MCF 10A (cell line): ENCODE measurements at places on chromosomes 11 and 22.

DNA sequence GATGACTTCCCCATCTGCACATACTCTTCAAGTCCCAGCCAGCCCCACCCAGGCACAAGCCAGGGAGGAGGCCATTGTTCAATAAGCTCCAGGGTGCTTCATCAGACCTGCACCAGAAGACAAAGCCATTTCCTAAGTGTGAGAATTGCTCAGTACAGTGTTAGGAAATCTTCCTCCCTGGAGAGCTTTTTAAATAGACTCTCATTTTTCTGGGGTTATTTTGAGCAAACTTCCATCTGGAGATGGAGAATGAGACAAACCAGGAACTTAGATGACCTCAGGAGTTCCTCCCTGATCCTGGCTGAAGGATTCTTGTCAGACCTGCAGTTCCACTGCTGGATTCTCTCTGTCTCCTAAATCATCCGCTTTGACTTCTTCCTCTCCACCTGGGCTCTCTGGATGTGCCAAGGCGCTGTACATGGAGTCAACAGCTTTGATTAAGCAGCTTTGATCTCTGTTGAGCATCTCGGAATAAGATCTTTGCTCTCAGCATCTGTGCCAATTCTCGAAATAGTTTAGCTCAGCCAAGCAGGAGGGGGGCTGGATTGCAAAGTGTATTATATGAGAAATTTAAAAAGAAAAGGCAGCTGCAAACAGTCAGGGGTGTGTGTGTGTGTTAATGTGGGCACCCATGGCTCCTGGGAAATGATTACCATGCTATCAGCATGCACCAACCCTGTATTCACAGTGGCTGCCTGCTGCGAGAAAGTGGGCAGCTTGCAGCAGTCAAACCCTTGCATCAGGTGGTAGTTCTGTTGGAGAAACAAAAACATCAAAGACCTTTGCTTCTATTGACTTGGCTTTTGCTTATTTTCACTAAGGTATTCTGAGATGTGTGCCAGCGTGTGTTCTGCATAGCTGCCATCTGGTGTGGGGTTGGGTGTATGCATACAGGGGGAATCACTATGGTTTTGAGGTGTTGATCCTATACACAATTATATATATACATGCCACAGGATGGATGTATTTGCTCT, 70.2 kb upstream of the NAV2 start:
- peak; percentile 34 for DNase-seq

DNA sequence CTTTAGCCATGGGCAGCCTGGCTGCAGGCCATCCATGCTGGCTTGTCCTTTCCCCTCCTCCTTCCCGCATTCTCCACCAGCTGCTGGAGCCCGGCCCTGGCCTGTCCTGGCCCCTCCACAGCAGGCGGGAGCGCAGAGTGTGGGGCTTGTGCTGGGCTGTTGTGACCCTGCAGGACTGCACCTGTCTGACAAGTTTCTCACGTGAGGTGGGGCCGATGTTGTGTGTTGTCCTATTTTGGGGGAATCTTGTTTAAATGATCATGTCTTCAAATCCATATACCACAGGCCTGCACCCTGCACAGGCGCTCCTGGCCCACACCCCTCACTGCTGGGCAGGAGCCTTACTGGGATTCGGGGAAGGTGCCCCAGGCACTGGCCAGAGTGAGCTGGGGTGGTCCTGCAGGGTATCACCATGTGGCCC, 30.4 kb downstream of the TBC1D22A start:
- no peak for DNase-seq

DNA sequence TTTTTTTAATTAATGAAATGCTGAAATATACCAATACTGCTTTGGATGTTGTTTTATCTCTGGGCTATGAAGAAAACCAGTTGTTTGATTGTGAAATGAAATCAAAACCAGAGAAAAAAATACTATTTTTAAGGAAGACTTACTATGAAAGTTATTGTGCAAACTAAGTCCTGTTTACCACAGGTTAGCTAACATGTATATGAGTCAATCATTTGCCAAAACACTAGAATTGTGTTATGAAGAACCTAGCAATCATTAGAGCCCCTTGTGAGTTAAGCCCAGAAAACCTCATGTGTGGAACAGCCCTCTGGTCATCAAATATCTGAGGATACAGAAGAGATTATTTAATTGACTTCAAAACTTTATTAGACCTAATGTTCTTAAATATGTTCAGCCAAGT, 83.7 kb downstream of the FAT3 start:
- peak; percentile 47 for DNase-seq

GRCh38 chr11:31809541-31809856, 1.6 kb downstream of the PAX6 start:
- no peak for DNase-seq

DNA sequence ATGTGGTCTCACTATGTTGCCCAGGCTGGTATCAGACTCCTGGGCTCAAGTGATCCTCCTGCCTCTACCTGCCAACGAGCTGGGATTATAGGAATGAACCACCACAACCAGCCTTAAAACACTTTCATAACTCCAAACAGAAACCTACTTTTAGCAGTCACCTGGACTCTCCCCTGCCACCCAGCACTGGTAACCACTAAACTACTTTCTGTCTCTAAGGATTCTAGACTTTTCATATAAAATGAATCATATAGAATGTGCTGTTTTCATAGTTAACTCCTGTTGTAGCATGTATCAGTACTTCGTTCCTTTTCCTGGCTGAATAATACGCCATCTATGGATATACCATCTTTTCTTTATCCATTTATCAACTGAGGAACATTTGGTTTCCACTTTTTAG, 29.4 kb upstream of the PISD start:
- no peak for DNase-seq

DNA sequence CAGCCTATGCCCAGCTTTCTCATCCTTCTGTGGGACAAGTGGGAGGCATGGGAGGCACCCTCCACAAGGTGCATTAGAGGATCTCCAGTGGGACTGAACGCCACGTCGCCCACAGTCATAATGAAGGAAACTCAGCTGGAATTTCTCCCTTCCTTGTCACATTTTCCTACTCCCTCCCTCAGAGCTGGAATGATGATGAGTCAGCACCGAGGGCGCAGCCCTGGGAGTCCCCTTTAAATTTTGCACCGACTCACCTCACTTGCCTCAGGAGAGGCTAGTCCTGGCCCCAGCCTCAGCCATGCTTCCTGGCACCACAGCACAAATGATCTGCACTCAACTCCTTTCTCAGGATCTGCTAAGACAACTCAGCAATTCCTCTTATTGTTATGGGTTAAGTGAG, 34.3 kb downstream of the DBX1 start:
- peak; percentile 69 for DNase-seq

DNA sequence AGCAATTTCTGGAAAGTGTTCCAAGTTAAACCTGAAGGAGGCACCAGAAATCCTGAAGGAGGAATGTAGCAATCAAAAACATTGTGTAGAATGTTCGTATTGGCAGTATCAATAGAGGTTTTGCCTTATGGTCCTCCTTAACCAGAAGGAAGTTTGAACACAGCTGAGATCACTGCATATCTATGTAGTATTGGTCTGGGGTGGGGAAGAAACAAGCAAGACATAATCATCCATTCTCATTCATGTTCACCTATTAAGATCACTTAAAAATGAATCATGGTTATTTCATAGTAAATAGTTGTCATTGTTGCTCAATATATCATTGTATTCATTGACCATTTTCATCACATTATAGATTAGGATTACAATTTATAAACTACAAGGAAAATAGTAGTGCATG, 160.5 kb downstream of the DDX10 start:
- DNase-seq: no peak

- DNase-seq: no peak
Measured at GRCh38 chr11:91305402-91305801, 919.2 kb upstream of the FAT3 start.

DNA sequence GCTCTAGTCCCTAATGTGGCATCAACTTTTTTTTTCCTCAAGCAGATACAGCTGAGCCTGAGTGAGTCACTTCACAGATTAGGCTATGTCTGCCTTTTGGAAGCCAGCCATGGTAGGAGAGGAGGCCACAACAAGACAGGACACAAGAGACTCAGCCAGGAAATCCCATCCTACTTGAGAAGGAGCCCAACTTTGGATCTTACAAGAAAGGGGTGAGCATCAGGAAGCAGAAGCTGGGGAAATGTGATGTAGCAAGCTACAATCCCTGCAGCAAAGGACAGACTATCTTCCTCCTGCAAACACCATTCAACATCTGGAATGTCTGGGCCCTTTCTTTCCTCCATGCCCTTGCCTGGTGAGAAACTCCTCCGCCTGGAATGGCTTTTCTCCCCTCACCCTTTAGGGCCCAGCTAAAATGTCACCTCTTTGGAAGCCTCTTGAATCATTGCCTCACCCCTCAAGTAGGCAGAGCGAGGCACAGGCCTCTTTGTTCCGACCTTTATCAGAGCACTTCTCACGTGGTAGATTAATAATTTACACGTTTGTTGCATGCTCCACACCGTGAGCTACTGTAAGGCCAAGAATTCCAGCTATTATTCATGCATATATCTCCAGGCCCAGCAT, 156.4 kb upstream of the PITPNB start:
- DNase-seq: peak; percentile 53

DNA sequence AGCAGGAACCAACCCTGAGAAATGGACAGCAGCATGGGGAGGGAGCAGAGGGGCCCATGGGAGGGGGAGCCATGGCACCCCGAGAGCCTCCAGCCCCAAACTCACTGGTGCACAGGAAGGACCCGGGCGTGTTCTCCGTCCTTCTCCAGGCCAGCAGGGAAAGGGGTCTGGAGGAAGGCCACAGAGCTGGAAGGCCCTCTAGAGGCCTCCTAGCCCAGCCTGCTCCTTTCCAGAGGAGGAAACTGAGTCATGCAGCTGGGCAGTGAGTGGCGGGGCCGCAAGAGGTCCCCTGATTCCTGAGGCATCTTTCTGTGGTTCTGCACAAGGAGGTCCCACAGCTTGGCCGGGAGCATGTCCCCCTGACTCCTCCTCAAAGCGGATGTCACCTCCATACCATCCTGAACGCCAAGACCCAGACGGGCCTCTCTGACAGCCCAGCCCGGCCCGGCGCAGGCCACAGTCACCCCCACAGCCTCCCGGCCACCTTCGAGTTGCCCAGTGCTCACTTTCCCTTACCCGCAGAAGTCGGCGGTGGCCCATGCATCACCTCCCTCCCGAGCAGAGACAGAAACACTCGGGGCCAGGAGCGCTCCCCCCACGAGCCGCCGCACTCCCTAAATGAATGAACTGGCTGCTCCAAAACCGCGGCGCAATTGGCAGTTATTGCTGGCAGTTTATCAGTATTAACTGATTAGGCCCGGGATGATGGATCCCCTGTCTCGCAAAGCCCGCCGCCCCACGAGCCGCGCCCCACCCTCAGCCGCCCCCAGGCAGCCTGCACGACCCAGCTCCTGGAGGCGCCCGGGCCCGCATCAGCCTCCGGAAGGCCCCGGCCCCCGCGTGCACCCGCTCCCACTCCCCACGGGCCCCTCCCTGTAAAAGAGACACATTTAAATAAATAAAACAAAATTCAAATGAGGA, 272.5 kb downstream of the BUD13 start:
- no peak for DNase-seq
